ENCODE measurements at places on chromosomes 2 and 18.

GRCh38 chr2:165857876-165858275, 63.8 kb upstream of the GALNT3 start:
- DNase-seq, result no peak

DNA sequence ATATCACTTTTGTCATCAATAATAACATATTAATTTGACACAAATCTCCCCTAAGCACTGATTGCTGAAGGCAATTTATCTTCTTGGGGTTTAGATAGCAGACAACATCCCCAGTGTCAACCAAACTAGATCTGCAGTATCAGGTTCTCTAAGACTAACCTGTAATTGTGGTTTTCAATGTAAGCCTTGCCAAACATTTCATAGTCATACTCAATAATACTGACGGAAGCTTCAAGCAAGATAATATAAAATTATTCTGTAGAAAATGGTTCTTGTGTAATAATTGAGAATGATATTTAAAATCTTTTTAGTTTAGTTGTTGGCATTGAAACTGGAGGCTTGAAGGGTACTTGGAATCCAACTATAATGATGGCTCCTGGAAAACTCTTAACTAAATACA, 186.3 kb downstream of the RIT2 start:
- DNase-seq, result no peak

- DNase-seq, result no peak
Observed at GRCh38 chr2:79128406-79128805, 8.1 kb downstream of the REG1A start.

DNA sequence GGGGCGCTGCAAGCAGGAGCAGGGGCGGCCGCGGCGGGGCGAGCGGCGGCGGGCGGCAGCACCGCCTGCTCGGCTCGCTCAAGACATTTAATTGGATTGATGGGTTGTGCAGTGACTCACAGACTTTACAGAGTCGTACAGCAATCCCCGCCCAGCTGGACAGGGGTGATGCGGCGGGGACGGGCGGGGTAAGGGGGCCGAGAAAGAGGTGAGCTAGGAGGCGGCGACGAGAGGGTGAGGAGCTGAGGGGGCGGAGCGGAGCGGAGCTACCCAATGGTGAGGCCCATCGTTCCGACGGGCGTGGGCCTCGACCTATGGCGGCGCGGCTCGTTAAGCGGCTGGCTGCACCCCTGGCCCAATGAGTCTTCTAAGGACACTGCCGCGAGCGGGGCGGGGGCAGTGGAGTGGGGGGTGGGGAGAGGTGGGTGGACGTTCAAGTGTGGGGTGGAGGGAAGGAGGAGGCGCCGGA, 97.1 kb upstream of the SERTAD2 start:
- peak; percentile 99 for DNase-seq

- no peak for DNase-seq
Observed at GRCh38 chr18:8247700-8248099, 361.5 kb upstream of the RAB12 start.

GRCh38 chr2:104845552-104845931, 8.4 kb upstream of the POU3F3 start:
- DNase-seq, result no peak

GRCh38 chr2:207955456-207955855, 69.9 kb downstream of the PLEKHM3 start:
- DNase-seq, result no peak

GRCh38 chr18:68219274-68219673, 495.6 kb downstream of the TMX3 start:
- DNase-seq, result no peak

GRCh38 chr18:43571078-43571689, 293.9 kb upstream of the SYT4 start:
- DNase-seq, result peak; percentile 48

DNA sequence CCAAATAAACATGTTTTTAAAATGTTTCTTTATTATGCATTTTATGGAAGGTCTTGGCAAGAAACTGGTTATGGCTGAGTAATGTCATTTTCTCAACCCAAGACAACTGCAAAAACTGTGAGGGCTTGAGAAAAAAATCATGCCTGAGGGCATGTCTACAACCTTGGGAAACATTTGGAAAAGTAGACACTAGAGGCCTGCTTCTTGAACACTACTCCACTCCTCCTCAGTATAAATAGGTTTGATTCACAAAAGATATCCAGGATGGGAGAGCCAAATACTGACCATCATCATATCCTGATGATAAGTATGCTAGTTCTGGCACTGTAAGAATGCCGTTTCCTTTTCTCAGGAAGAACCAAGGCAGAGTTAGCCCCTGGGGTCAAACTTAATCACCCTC, 71.1 kb downstream of the OSR1 start:
- no peak for DNase-seq

DNA sequence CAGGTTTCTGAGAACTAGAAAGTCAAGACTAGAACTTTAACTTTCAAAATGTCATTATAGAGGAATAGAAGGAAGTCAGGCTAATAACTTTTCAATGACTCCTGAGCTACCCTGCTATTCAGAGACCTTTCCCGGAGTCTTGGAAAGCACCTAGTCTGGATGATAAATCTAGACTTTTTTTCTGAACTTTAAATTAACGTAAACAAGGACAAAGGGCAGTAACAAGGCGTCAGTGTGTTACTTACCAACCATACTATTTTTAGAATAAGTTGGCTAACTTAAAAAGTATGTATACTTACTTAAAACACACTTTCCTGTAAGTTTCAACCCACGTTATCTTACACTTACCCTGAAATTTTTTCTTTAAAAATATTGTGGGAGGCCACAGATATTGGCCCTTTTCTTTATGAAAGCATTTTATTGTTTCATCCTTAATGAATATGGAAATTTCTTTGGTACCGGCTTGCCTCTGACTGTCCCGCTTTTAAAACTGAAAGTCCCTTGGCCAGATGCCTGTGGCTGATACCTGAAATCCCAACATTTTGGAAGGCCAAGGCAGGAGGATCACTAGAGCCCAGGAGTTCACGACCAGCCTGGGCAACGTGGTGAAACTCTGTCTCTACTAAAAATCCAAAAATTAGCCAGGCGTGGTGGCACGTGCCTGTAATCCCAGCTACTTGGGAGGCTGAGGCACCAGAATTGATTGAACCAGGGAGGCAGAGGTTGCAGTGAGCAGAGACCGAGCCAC, 9.7 kb downstream of the PMAIP1 start:
- no peak for DNase-seq

DNA sequence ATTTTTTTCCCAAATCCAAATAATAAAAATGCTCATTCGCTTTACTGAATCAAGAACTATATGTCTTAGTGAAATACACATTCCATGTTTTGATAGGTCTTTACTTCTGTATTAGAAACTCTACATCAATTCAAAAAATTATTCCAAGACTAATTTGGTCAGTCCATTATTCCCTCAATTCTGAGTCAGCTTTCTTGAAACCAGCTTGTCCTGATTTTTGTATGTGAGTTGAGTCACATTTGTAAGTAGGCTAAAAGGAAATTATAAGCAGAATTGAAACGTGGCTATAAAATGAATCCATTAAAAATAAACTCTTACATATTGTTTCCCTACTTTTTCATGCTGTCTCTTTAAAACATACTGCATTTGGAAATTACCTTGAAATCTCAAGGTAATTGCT, 113.0 kb downstream of the DNER start:
- DNase-seq, result no peak

GRCh38 chr18:56789004-56789888, 138.1 kb downstream of the WDR7 start:
- no peak for DNase-seq

GRCh38 chr2:220410296-220410695, 782.9 kb downstream of the SLC4A3 start:
- no peak for DNase-seq

DNA sequence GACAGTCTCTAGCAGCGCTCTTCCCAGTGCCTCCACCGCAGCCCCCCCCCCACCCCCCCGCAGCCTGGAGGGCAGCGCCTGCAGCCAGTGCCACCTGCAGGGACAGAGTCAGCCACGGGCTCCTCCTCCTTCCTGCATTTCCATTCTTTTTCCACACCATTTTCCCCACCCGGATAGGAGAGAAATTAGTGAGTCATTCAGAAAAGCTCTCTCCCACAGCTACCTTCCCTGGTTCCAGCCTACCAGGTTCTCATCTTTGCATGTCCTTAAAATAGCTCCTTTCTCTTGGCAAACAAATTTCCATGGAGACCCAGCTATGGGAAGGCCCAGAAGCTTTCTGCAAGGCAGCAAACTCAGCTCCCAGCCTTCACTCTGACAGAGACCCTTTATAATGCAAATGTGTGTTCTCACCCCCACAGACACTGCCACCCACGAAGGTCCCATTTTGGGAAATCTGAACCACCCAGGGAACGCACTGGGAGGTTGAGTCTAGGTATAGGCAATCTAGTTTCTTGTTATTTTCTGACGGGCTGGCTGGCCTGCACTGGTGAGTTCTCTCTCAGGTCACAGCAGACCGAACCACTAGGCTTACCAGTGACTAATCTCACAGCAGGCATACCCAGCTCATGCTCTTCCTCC, 41.8 kb upstream of the ATG16L1 start:
- peak; percentile 62 for DNase-seq

DNA sequence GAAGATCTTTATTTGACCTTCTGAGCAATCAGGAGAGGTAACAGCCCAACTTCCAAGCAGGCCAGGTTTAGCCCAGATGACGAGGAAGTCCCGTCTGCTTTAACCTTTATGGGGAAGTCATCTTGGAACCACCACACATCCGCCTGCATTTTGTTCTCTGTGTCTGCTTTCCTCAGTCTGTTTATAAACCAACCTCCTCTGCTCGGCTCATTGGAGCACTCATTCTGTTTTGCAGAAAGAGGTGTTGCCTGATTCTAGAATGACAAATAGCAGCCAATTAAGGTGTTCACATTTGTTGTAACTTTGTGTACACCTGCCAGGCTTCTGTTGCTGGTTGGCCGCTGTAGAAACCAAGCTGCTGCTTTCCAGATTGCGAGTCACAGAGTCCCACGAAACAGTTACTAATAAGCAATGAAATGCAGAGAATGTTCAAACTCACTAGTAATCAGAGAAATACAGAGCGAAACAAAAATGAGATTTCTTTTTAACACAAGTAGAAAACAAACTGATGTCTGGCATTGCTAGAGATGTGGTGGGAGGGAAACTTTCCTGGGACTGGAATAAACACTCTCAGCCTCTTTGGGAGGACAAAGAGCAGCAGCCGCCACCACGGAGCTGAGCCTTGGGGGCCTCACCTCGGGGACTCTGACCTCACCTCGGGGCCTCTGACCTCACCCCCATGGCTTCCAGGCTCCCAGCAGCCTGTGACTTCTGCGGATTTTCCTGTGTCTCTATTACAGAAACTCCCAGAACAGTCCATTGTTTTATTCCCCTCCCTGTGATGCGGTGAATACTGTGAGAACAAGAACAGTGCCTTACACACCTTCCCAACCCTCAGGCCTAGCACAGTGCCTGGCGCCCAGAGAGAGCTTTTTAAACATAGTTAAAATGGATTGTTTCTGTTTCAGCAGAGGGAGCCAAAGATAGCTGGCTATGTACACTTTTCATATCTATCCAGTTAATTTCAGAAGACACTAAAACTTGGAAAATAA, 64.0 kb downstream of the MBP start:
- no peak for DNase-seq

DNA sequence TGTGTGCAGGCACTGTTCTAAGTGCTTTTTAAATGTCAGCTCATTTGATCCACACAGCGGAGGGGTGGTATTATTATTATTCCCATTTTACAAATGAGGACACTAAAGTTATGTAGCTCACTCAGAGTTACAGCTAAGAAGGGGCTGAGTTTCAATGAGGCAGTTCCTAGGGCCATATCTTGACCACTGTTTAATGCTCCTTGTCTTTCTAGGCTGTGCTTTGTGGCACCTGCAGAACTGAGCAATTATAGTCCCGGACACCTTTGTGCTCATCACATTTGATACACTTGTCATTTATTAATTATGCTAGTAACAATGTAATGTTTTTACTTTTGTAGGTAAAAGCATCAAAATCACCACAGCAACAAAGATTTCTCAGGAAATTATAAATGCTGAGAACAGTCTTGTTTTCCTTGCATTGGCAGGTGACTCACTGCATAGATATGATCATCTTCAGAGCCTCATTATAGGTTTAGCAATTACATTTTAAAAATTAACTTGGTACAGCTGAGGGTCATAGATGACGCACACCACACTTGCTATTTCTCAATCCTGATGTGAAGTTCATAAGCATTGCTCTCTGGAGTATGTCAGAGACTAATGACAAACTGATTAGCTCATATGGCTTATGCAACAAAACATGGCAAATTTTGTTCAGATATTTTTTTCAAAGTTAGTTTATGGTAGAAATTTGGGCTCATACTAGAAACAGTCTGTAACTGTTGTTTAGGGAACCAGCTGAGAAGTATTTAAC, 366.8 kb downstream of the TGIF1 start:
- no peak for DNase-seq

DNA sequence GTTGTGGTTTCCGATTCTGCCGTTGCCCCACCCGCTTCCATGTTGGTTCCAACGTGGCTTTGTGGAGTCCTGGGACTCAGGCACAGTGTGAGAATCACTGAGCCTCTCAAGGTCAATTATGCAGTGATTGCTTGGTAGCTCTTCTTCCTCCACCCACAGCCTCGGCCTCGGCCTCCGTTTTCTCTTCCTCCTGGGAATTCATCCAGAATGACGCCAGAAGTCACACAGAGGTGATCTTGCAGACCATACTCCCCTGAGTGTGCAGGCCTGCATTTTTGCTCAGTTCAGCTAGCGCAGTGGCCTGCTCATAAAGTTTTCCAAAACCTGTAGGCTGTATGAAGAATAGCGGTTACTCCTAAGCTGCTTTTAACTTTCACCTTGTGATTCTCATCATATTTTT, 273.3 kb downstream of the GBX2 start:
- DNase-seq, result no peak

DNA sequence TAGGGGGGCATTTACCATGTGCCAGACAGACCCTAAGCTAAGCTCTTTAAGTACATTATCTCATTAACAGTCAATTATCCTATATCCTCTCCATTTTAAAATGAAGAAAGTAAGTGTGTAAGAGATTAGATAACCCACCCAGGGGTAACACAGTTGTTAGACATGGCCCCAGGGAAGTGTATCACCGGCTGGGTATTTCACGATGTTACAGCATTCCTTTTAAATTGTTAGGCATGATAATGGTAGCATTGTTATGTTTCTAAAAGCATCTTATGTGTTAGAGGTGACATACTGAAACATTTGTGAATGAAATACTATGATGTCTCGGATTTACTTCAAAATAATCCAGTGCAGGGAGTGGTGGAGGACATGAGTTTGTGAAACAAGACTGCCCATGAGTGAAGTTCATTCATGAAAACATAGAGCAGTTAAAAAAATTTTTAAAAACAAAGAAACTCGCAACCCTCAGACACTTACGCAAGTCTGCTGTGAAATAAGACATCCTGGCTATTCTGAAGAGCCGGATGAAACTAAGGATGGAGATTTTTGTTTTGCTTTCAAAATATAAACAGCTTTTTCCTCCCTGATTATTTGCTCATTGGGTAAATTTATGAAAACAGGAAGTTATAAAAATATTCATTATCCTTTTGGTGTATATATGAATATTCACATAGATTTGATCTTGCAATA, 54.9 kb downstream of the IL1RL2 start:
- DNase-seq, result no peak

- DNase-seq, result no peak
Observed at GRCh38 chr18:37218022-37218590, 347.5 kb downstream of the CELF4 start.

DNA sequence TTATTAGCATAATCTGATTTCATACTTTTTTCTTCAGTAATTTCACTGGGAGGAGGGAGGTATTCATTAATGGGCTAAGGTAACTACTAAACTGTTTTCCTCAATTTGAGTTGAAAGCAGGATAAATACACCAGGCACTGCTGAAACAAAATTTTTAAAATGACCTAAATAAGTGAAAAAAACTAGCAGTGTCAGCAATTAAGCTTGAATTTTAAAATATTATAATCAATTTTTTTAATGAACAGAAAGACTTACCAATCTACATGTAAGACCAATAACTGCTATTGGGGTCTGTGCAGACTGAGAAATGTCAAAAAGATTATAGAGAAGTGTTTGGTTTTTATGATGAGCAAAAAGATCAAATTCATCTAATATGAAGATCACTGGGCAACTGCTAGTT, 68.4 kb downstream of the ORC4 start:
- no peak for DNase-seq

All from hindlimb muscle (tissue), 1 donor.